ENCODE measurements at places on chromosomes 6 and 20.

GRCh38 chr6:94894300-94894699 lies 683.0 kb upstream of the MANEA start:
- no peak for DNase-seq

DNA sequence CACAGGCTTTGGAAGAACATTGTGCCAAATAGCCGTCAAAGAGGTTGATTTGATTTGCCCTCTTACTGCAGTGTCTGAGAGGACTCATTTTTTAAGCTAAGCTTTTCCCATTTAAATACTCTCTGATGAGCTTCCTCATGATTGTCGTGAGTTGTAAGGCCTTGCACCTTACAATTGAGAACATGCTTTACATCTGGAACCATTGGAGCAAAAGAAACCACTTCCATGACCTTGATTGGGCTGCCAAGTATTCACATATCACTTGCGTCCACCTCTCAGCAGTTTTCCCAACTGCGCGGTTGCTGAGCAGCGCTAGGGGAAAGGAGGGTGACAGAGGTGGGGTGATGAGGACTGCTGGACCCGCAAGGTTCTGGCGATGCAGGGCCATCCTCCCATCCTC lies 12.3 kb upstream of the LBP start:
- no peak for DNase-seq

- DNase-seq = no peak
Observed at GRCh38 chr20:19114410-19114809, 98.0 kb upstream of the SLC24A3 start.

DNA sequence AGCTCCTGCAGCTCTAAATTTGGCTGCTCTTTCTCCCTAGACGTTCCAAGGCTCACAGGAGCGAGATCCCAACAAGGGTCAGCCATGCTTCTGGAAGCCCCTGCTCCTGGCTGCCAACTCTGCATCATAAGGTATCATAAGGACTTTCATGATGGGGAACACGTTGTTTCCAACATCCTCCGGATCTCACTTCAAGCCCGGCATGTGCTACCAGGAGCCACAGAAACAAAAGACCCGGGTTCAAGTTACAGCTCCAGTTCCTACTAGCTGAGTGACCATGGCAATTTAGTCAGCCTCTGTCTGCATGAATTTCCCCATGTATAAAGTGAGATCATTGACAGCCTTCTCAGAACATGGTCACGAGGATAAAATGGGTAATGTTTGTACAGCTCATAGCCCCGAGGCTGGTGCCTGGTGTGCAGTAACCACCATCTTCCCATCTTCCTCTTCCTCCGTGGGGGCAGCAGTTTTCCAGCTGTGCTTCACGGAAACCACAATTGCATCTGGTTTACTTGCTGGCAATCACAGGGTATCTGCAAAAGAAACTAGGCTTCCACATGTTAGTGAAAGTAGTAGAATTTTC lies 209.0 kb upstream of the ECI2 start:
- DNase-seq = no peak

DNA sequence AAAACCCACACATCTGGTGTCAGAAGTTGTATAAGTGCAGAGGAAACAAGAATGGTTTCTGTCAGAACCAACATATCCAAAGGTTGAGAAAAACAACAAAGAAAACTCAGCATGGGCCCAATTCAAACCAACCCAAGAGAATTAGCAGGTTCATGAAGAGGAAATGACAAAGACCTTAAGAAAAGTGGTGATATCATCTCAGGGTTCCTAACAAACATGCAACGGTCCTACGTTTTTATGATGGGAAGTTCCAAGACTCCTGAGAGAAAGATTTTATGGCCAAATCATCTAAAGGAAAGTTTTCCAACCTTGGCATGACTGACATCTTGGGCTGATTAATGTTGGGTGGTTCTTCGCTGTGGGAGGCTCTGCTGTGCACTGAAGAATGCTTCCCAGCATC lies 23.0 kb downstream of the TFB1M start:
- no peak for DNase-seq

DNA sequence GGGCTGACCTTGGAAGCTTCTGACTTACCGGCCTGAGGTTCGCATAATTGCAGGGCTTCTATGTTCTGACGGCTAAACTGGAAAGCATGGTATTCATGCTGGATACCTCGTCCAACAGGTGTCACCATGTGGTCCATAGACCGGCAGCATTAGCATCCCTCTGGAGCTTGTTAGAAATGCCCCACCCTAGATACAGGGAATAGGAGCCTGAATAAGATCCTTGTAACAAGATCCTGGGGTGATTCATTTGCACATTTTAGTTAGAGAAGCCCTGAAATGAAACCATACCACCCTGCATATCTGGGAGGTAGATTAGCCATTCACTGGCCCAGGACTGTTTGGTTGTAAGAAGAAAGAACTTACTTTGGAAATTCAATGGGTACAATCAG lies 77.7 kb downstream of the TMEM170B start:
- DNase-seq = no peak

GRCh38 chr6:52125139-52125538 lies 37.7 kb upstream of the PKHD1 start:
- DNase-seq = no peak
